ENCODE measurements at places on chromosomes 13 and 19. TPM values are rescaled to one million over a fixed set of nuclear protein-coding genes. Genes with fewer than 3 reads are reported as not detected.

The CELF5 gene
- not detected for total RNA-seq

The CPT1C gene
- total RNA-seq, result 2.8 TPM

The FGF22 gene
- total RNA-seq, result 0.33 TPM

The RASGRP4 gene
- total RNA-seq, result 8.8 TPM

DNA sequence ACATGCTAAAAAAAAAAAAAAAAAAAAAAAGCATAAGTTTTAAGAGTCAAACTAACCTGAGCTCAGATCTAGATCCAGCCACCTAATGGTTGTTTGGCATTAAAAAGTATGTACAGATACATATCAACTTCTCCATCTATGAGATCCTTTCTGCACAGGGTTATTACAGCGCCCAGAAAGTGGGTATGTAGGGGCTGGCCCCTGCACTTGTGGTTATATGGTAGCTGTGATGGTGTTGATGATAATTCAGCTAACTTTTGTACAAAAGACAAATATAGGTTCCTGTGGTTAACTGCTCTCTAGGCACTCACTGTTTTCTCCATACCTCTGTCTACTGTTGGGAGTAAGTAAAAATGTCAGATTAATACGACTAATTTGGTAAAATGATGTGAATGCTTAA, 81.7 kb downstream of the TNFRSF19 start:
- H3K4me3 ChIP-seq, result no peak overlapping the region
- H3K4me1 ChIP-seq, result no peaks in the 10 kb centered on the region
- H3K27me3 ChIP-seq, result no peaks in the 10 kb centered on the region
- no peak overlapping the region for H3K27ac ChIP-seq

- H3K36me3 ChIP-seq, result no peaks in the 10 kb centered on the region
- no peak for DNase-seq
- no peaks in the 10 kb centered on the region for H3K27me3 ChIP-seq
- peak overlapping the region; percentile 92 for H3K27ac ChIP-seq
- no peak overlapping the region for H3K4me3 ChIP-seq
- peaks cover 29% of the 10 kb centered on the region for H3K4me1 ChIP-seq
Measured at GRCh38 chr19:18486746-18487145, 35.1 kb downstream of the ELL start.

DNA sequence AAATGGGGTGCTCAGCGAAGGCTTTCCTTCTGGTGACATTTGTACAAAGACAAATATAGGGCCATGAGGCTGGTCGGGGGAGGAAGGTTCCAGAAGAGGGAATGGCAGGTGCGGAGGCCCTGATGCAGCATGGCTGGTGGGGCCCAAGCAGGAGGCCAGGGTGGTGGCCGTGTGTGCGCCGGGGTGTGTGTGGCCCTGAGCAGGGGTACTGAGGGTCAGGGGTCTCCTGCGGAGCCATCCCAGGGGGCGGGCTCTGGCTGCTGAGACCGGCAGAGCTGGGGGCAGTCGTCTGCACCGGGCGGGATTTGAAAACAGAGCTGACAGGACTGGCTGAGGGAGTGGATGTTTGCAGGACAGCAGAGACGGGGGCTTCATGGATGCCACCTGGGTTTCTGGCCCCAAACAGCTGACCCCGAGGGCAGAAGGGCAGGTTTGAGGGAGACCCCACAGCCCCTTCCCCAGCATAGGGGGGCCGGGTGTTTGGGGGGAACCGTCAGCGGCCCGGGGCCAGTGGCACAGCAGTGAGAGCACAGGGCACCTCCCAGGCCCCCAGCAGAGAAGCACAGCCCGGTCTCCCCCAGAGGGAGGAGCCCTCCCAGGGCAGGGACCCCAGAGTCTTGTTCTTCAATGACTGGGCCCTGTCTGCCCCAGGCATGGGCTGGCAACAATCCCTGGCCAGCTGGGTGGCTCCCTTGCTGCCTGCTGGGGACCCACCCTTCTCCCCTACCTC, 11.4 kb downstream of the PIAS4 start:
- no peak overlapping the region for H3K27ac ChIP-seq
- no peak for DNase-seq
- H3K27me3 ChIP-seq, result no peaks in the 10 kb centered on the region
- H3K4me1 ChIP-seq, result peaks cover 8% of the 10 kb centered on the region
- H3K36me3 ChIP-seq, result no peaks in the 10 kb centered on the region

GRCh38 chr13:75702476-75702875, 66.3 kb downstream of the LMO7 start:
- no peaks in the 10 kb centered on the region for H3K4me1 ChIP-seq
- H3K4me3 ChIP-seq, result no peak overlapping the region
- no peaks in the 10 kb centered on the region for H3K27me3 ChIP-seq
- no peak overlapping the region for H3K27ac ChIP-seq
- DNase-seq, result no peak
- no peaks in the 10 kb centered on the region for H3K36me3 ChIP-seq

DNA sequence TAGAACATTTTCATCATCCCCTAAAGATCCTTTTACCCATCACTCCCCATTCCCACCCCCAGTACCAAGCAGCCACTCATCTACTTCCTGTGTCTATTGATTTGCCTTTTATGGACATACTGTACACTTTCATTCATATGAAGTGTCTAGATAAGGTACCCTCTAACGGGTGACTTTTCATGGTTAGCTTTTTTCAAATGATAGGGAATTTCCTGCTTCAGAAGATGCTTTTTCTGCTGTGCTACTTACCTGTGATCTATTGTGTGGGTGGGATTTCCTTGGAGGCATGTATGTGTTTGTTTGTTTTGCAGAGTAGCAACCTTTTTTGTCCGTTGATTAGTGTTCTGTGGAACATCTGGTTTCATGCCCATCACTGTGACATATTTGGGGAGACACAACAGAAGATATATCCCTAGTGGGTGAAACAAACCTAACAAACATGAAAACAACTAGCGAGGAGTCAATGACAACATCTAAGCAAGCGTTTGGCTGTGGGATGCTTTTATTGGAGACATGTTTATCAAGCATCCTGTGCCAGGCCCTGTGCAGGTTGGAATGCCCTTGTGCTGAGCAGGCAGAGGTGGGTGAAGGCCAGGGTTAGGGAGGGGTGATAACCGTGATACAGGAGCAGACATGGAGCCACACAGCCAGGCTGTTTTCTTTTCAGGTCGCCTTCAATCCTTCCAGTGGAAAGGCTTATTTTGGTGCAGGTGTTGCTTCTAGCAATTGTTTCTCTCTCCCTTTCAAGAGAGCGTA, 17.6 kb downstream of the SPINT2 start:
- no peak overlapping the region for H3K27ac ChIP-seq
- H3K4me1 ChIP-seq, result no peaks in the 10 kb centered on the region

GRCh38 chr19:56949626-56950025, 109.1 kb upstream of the PEG3 start:
- H3K27ac ChIP-seq, result no peak overlapping the region
- no peak overlapping the region for H3K4me3 ChIP-seq

Data from breast epithelium (tissue), 4 donors.